Left lung (tissue), 14 donors: ENCODE measurements at places on chromosomes 11 and 22.

- no peak for DNase-seq
- no peaks in the 10 kb centered on the region for H3K27me3 ChIP-seq
- peaks cover 11% of the 10 kb centered on the region for H3K4me1 ChIP-seq
- H3K27ac ChIP-seq: peak overlapping the region; percentile 70
Measured at GRCh38 chr22:27726331-27726685, 75.2 kb downstream of the MN1 start.

- H3K27me3 ChIP-seq: no peaks in the 10 kb centered on the region
- DNase-seq: no peak
- H3K4me1 ChIP-seq: no peaks in the 10 kb centered on the region
- H3K4me3 ChIP-seq: no peak overlapping the region
Measured at GRCh38 chr11:112156153-112156955, 7.5 kb downstream of the IL18 start.

GRCh38 chr11:131246156-131246555 lies 124.3 kb upstream of the NTM start:
- peaks cover 12% of the 10 kb centered on the region for H3K27me3 ChIP-seq
- H3K4me3 ChIP-seq: no peak overlapping the region
- no peaks in the 10 kb centered on the region for H3K4me1 ChIP-seq
- no peak overlapping the region for H3K27ac ChIP-seq

DNA sequence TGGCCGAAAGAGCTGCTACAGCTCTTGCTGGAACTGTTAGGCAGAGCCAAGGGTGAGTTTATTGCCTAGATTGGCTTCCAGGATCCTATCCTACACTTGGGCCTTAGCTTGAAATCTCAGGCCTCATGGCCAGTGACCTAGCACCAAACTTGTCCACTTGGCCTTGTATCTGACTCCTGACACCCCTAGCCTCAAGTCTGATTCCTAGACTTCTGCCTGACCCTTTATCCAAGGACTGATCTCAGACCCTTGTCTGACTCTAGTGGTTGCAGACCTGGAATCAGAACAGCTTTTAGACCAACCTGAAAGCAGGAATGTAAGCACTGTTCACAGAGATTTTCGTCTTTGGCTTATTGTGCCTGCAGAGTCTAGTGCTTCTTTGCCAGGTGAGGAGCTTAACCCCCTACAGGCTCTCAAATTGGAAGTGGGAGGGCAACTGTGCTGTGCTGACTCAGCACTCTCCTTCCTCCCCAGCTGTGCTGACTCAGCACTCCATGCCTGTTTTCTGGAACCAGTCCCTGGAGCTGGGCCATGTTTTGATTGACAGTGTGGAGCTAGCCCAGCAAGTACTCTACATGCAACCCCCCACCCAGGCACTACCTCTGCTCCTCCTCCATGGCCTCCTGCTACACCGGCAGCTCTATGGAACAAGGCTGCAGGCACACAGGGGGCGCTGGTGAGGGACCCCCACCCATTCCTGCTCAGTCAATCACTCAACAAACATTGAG lies 35.1 kb downstream of the RRP8 start:
- peak; percentile 56 for DNase-seq
- no peak overlapping the region for H3K27ac ChIP-seq
- H3K36me3 ChIP-seq: no peaks in the 10 kb centered on the region
- no peak overlapping the region for H3K4me3 ChIP-seq

GRCh38 chr22:50314455-50315288 lies 7.2 kb upstream of the PLXNB2 start:
- no peaks in the 10 kb centered on the region for H3K36me3 ChIP-seq
- no peaks in the 10 kb centered on the region for H3K27me3 ChIP-seq
- H3K4me1 ChIP-seq: peaks cover 4% of the 10 kb centered on the region
